ENCODE measurements at places on chromosomes 6 and 20.

DNA sequence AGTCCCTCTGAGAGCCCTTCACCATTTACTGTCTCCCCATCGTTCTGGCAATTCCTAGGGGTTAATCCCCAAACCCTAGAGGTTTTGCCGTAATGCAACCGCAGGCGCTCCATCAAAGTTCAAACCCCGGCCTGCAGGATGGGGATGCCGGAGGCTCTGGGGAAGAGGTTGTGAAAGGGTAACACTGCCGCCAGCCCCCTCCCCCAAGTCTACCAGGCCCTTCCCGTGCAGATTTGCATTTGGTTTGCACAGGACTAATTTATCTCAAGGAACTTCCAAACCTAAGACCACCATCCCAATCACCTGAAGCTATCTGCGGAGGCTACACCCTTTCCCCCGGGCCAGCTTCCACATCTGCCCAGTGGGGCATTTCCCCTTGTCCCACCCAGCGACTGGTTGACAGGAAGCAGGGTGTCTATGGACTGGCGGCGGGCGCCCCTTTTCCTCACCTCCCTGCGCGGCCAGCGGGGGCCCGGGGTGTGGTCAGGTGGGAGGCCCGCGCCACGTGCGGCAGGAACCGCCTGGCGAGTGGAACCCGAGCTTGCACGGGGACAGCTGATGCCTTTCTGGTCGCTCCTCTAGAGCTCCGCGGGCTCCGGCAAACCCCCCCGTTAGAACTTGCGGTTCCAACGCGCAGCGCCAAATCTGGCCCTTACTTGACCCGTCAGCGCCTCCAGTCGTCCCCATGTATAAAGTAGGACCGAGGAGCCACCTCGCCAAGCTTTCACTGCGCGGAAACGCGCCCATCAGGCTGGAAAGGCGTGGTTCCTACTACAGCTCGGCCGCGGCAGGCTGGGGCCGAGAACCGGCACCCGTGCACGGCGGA lies 9.4 kb upstream of the SLC4A11 start:
- DNase-seq = no peak

- no peak for DNase-seq
These were observed 251.9 kb upstream of the PRDM1 start for GRCh38 chr6:105833959-105834947.

DNA sequence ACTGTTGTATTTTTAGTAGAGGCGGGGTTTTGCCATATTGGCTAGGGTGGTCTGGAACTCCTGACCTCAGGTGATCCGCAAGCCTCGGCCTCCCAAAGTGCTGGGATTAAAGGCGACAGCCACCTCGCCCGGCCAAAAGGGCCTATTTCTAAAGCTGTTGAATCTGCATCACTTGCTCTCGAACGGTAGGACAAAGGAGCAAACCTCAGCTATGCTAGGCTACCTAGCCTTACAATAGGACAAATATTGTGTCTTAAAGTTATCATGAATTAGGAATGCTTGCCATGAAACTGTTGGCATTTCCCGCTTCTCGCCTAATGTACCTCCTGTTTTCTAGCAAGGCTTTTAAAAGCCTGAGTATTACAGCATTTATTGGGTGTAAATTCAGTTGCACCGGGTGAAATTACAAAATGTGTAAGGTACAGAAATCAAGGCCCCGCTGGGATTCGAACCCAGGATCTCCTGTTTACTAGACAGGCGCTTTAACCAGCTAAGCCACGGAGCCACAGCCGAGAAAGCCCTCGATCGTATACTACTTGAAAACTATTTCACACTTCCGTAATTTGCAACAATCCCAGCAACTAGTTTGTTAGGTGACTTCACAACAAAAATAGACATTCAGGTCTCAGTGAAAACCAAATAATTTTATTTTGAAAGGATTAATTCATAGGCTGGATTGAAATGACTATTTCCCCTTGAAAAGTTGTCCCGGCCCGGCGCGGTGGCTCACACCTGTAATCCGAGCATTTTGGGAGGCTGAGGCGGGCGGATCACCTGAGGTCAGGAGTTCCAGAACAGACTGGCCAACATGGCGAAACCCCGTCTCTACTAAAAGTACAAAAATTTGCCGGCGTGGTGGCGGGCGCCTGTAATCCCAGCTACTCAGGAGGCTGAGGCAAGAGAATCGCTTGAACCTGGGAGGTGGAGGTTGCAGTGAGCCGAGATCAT lies 211.6 kb upstream of the ZNF184 start:
- DNase-seq = peak; percentile 42

DNA sequence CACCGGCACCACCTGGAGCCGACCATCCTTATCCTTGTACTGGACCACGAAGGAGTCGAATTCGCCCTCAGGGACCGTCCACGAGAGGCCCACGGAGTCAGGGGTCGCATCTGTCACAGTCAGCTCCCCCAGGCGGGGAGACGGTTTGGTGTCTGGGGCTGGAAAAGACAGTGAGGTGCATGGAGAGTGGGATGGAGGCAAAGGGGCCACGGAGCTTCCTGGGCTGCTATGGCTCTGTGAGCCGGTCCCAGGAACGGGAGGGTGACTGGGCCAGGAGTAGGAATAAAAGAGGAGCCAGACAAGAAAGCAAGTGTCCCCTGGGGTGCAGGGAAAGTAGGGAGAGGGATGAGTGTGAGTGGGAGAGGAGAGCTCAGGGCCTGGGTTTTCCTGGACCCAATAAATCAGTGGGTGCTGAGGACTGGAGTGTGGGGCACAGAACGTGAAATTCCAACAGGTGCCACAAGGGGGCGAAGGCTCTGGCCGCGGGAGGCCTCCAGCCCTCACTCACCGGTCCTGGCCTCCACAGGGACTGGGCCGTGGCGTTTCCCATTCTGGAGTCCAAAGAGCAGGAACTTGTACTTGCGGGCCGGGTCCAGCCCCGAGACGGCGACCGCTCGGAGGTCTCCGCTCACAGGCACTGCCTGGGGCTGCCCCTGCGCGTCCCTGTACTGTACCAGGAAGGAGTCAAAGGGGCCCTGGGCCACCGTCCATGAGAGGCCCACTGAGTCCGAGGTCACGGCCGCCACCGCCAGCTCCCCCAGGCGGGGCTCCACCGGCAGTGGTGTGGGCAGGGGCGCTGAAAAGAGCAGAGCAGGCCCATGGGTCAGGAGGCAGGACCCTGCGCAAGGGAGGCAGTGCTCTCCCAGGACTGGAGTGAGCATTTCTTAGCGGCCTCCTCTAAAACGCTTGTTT lies 9.9 kb downstream of the CYP21A2 start:
- DNase-seq = peak; percentile 40

All from stimulated activated CD8-positive, alpha-beta memory T cell treated with anti-CD3 and anti-CD28 coated beads, Interleukin-7, amount 100 ng/mL, for 24 hours (primary cell).